Neural progenitor cell (in vitro differentiated cells): ENCODE measurements at places on chromosomes 4 and X.

- no peak for DNase-seq
These were observed 672.4 kb upstream of the GRID2 start for GRCh38 chr4:91631335-91631734.

DNA sequence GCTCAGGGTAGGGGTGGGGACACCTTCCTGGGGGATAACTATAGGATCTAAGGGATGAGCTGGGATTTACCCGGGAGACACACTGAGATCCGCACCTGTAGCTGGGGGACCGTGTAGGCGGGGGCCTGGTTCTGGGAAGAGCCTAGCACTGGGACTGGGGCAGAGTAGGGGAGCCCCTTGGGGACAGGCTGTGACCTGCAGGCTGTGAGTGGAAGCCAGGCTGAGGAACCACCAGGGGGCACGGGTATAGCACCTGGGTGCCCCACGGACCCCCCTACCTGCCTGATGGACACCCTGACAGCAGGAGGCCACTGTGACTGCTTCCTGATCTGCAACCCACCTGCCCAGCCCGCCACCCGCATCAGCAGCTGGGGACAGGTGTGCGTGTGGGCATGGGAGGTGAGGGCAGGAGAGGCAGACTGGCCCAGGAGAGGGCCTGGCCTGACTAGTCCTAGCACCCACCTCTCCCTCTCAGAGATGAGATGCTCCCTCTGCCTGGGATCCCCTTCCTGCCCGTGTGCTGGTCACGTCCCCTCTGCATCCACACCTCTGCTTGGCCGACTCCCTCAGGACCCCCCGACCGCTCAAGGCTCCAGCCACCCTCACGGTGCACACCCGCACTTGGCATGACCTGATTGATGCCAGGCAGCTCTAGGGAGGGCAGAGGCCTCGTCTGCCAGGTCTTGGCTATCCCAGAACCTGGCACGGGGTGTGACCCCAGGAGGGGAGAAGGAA lies 94.2 kb upstream of the NKX1-1 start:
- DNase-seq, result no peak

DNA sequence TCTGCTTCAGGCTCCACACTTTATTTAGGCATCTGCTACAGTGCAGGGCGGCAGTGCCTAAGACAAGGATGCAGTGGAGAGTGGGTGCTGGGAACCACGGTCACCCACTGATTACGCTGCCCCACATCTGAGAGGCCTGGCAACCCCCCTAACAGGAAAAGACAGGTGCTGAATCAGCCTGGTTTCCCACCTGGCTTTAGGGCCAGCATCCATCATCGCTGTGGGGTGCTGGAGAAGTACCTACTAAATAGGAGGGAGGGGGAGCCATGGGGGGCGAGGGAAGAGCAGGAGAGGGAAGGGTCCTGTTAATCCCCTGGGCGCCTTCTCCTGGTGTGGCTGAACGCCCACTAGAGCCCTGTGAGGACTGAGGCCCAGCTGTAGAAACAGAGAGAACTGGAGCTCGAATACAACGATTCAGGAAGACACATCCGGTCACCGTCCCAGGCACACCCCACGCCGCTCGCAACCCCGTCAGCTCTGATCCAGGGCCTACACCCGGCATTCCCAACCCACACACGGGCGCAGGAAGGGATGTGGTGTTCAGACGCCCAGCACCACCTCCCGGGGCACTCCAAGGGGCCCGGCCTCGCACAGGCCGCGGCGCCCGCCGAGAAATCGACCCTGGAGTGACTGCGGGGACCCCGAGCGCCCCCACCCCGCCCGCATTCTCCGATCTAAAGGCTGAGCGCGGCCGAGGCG lies 554 bp downstream of the DCTD start:
- DNase-seq, result no peak

GRCh38 chrX:134761788-134762187 lies 103.5 kb upstream of the PLAC1 start:
- DNase-seq, result no peak

DNA sequence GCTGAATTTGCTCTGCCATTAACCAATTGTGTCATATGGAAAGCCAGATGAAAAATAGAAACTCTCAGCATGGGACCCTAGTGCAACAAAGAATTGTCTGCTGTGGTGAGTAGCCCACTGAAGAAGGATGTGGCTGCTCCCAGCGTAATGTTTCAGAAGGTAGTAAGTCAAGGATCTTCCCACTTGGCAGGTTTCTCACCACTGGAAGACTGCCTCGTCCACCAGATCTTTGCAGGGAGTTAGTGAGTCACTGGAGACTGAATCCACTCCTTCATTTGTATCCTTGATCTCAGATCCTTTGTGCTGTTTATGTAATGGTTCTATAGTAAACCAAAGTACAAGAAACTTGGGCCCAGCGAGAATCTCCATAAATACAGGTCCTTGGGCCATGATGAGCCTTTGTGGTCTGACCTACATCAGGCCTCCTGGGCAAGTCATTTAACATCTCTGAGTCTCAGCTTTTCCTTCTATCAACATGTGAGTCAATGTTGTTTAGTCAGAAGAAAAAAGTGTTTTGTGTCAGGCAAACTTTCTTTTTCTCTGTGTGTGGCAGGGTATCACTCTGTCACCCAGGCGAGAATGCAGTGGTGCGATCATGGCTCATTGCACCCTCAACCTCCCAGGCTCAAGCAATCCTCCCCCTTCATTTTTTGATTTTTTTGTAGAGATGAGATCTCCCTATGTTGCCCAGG lies 78.0 kb upstream of the CCDC160 start:
- no peak for DNase-seq

- no peak for DNase-seq
These were observed 884.0 kb upstream of the INTU start for GRCh38 chr4:126748736-126749135.

DNA sequence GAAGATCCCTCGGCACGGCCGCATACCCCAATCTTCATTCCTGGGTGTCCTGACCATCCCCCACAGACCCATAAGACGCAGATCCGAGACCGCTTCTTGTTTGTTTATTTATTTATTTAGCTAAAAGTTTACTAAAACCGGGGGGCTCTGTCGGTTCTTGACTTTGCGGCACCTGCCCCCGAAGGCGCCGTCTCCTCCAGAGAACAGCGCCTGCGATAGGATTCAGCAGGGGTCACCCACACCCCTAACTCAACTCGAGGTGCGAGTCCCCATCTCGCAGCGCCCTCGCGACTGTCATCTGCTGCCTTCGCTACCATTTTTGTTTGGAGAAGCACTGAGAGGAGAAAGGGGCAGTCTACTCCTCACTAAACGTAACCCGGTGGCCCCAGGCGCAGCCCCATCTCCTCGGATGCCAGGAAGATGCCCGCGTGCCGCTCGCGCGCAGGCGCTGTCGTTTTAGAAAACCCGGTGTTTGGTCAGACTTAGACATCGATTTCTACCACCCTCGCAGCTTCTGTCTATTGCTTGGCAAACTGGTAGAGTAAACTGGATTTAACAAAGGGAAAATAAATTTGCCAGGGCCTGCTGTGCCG lies 18.9 kb upstream of the GPR101 start:
- peak; percentile 39 for DNase-seq

DNA sequence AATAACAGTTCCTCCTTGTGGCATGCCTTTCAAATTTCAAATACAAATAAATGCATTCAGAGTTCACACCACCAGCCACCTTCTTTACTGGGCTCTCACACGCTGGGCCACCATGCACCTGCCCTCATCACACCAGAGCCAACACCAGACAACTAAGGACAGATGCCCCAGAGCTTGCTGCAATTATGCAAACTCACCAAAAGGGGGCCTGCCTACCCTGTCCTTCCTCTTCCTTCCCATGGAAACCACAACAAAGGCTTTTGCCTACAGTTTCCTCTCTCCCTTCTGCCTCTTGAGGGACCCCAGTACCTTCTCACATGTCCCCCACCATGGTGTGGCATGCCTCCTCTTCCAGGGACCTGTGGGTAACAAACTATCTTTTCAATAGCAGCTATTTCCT lies 1333.9 kb upstream of the TENM3 start:
- DNase-seq, result peak; percentile 58

GRCh38 chrX:131521824-131522223 lies 22.1 kb upstream of the OR13H1 start:
- no peak for DNase-seq

GRCh38 chr4:134533068-134533467 lies 331.5 kb upstream of the PABPC4L start:
- DNase-seq, result no peak

DNA sequence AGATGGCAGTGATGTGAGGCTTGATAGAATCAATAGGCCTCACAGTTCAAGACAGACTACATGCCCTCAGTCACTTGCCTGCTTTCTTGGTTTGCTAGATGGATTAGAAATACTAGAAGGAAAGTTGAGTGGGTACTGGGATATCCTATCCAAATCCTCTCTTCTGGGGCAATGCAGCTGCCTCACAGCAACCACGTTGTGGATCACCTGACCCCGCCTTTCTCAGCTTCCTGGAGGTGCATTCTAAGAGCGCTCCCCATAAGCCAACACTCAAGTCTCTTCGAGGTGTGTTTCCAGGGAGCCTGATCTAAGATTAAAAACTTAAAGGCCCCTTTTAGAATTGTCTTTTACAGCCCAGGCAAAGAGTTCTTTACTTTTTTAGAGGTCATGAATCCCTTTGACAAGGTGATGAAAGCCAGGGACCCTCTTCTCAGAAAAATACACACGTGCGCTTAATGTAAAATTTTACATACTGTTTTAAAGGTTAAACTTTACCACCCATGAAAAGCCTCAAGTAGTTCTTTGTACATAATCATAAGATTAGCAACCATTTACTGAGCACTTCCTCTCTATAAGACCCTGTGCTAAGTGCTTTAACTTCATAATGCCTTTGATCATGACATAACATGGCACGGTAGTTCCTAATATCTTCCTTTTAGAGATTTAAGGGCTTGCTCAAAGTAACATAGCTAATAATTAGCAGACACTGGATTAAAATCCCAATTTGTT lies 840 bp upstream of the RPL34 start:
- DNase-seq, result no peak

DNA sequence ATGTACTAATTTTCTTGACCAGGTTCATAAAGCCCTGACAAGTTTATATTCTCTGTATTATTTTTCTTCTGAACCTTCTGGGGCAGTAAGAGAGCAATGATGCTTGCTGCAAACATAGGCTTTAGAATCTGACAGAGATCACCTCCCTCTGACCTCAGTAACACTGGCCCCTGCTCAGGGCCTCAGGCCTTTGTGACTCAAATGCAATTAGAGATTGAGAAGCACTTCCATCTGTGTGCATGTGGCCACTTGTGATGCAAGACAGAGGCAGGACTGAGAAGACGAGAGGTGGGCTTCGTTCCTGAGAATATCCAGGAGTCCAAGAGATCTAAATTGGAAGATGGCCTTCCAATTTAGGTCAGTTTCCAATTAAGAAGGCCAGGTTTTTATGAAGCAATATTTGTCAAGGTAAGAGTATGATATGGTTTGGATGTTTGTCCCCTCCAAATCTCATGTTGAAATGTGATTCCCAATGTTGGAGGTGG lies 82.8 kb upstream of the VEGFC start:
- DNase-seq, result peak; percentile 33

GRCh38 chrX:2374086-2374485 lies 126.7 kb downstream of the DHRSX start:
- DNase-seq, result no peak

GRCh38 chr4:123974386-123975149 lies 578.0 kb downstream of the SPRY1 start:
- DNase-seq, result no peak

DNA sequence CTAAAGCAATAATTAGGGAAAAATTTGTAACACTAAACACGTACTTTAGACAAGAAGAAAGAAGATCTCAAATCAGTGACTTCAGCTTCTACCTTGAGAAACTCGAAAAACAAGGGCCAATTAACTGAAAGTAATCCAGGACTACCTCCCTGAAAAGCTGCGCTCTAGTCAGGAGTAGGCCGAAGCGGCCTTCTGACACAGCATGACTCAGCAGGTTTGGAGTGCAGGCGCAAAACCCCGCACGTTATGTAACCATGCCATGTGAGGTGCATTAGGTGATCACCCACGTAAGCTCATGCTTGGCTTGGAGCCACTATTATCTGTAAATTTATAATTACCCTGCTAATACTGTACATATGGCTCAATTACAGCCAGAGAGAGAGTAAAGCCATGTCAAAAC lies 52.8 kb upstream of the CCDC149 start:
- DNase-seq, result peak; percentile 27

DNA sequence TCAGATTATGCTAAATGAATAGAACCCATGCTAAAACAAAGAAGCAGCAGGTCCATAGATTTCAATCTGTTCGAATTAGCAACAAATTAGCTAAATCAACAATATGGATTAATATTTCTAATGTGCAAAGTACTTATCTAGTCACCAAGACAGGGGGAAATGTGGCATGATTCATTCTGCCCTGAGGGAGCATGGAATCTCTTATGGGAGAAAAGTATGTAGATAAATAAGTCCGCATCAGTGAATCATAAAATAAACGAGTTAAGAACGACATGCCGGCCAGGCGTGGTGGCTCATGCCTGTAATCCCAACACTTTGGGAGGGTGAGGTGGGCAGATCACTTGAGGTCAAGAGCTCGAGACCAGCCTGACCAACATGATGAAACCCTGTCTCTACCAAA lies 102.1 kb downstream of the ANOS1 start:
- DNase-seq, result no peak

GRCh38 chr4:137881641-137882040 lies 349.3 kb upstream of the PCDH18 start:
- DNase-seq, result no peak

DNA sequence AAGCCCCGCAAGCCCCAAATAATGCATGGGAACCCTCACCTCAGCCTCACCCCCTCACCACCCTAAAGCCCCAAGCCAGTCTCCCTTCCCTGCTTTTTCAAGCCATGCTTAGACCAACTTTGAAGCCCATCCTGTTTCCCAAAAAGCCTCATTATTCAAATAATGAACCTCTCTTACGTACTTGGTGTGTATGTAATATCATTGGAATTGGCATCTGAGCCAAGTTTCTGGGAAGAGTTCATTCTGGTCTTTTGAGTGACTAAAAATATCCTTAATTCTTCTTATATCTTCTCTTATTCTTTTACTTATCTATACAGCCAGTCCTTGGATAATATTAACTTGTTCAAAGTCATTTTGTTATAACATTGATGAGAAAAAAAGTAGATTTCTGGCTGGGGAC lies 875.8 kb upstream of the SLIT2 start:
- no peak for DNase-seq

DNA sequence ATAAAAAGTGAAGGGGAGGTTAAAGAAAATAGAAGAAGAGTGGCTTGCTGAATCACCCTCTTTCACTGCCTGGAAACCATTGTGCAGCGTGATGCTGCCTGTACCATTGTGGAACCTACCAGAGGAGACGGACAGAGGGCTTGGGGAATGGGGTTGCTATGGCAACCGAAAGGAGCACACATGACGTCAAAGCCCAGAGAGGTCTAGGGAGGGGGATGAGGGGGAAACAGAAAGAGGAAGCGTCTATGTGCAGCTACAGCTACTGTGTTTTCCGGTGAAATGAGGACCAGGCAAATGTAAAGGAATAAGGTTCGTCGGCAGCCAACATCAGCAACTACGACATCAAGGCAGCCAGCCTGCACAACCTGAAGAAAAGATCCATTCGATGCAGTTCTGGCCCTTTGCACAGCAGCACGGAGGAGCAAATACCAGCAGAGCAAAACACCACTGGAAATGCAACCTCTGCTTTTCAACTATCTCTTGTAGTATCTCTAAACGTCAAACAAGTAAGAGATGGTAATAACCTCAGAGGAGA lies at the start of gene MAPK10:
Gene MAPK10 (minus strand): TSS at position 110 of the 535 bp plus-strand sequence.
- DNase-seq, result peak; percentile 99
